ENCODE measurements at places on chromosomes 2 and 18. TPM values are rescaled to one million over a fixed set of nuclear protein-coding genes. Genes with fewer than 3 reads are reported as not detected.

Gene FTCDNL1
- 0.43 TPM for total RNA-seq

Gene XDH
- 2.0 TPM for total RNA-seq

Gene GPR35
- 0.14 TPM for total RNA-seq

Gene PLB1
- total RNA-seq, result 2.4 TPM

Gene TRABD2A
- total RNA-seq, result 1.8 TPM

Gene RAPH1
- 33.0 TPM for total RNA-seq

Gene CCDC178
- total RNA-seq, result under 0.01 TPM

Gene SERPINB10
- 1.1 TPM for total RNA-seq

Gene MRO
- not detected for total RNA-seq

Gene SKOR2
- total RNA-seq, result not detected

Gene CIDEA
- total RNA-seq, result 0.14 TPM

Gene DSC2
- not detected for total RNA-seq

Gene SP9
- not detected for total RNA-seq

Gene MOCOS
- 24.9 TPM for total RNA-seq

Gene MFSD2B
- not detected for total RNA-seq

Gene DNAH6
- total RNA-seq, result under 0.01 TPM

Gene MC2R
- not detected for total RNA-seq

Gene COBLL1
- total RNA-seq, result 8.9 TPM

Gene SAP130
- total RNA-seq, result 14.2 TPM

Gene AOX1
- total RNA-seq, result 11.9 TPM

Gene CHRNA1
- total RNA-seq, result 0.66 TPM

Gene DYSF
- 0.43 TPM for total RNA-seq

Gene MTIF2
- total RNA-seq, result 31.4 TPM

Gene ARL4C
- total RNA-seq, result 40.7 TPM

Gene DLX1
- total RNA-seq, result not detected

Gene SCLY
- total RNA-seq, result 11.4 TPM

Gene BMP10
- 0.44 TPM for total RNA-seq

Gene IL1R2
- not detected for total RNA-seq

Gene SPDYA
- 0.66 TPM for total RNA-seq

Gene HOXD10
- total RNA-seq, result 0.66 TPM

Gene IL36RN
- total RNA-seq, result under 0.01 TPM

Gene PRSS56
- not detected for total RNA-seq

Gene MAP4K3
- 95.9 TPM for total RNA-seq

Gene C2orf80
- not detected for total RNA-seq

Gene MYOM1
- total RNA-seq, result 0.22 TPM

Gene SOS1
- 11.4 TPM for total RNA-seq

Gene DDX18
- total RNA-seq, result 57.1 TPM

Gene CCDC121
- total RNA-seq, result 0.88 TPM

Gene RAB17
- total RNA-seq, result 0.22 TPM

Gene NT5C1B
- total RNA-seq, result not detected

Gene ACMSD
- not detected for total RNA-seq

Gene CD207
- not detected for total RNA-seq

Gene POTEE
- not detected for total RNA-seq

Gene SCYGR4
- total RNA-seq, result not detected

Gene CFAP53
- total RNA-seq, result not detected

Gene CD8B2
- total RNA-seq, result not detected

Gene MALL
- 2.4 TPM for total RNA-seq

Gene IL1F10
- not detected for total RNA-seq

Gene RELCH
- 47.1 TPM for total RNA-seq

Gene RAB6C
- not detected for total RNA-seq

Gene TDRD15
- total RNA-seq, result not detected

Gene CDH2
- total RNA-seq, result 121 TPM

Gene RGPD3
- total RNA-seq, result 0.22 TPM

Gene SESTD1
- 10.3 TPM for total RNA-seq

Gene ZFP36L2
- 9.3 TPM for total RNA-seq

Gene PKDCC
- 30.4 TPM for total RNA-seq

Gene EMILIN1
- total RNA-seq, result 203 TPM

Gene GPR39
- 21.2 TPM for total RNA-seq

Gene RGPD4
- total RNA-seq, result not detected
